ENCODE measurements at places on chromosomes 4 and X. TPM values are rescaled to one million over a fixed set of nuclear protein-coding genes. Genes with fewer than 3 reads are reported as not detected.

CHIC1 gene
- 17.2 TPM for total RNA-seq

SSX3 gene
- total RNA-seq = not detected

F8A2 gene
- total RNA-seq = not detected

MAGEA4 gene
- total RNA-seq = not detected

SAGE1 gene
- total RNA-seq = not detected

CRMP1 gene
- total RNA-seq = not detected

MTM1 gene
- total RNA-seq = 38.5 TPM

ZNF718 gene
- total RNA-seq = 13.0 TPM

SPANXA2 gene
- not detected for total RNA-seq

ANOS1 gene
- 0.14 TPM for total RNA-seq

RXFP1 gene
- not detected for total RNA-seq

KDM6A gene
- total RNA-seq = 44.9 TPM

RTL5 gene
- total RNA-seq = 7.8 TPM

EDA2R gene
- total RNA-seq = 1.3 TPM

USP17L5 gene
- not detected for total RNA-seq

EXOC1L gene
- total RNA-seq = not detected

PACRGL gene
- 13.9 TPM for total RNA-seq

HPRT1 gene
- total RNA-seq = 22.4 TPM

MAGEA2B gene
- not detected for total RNA-seq

CENPE gene
- total RNA-seq = 0.67 TPM

DCLK2 gene
- not detected for total RNA-seq

OTOP1 gene
- not detected for total RNA-seq

MAGEA11 gene
- total RNA-seq = not detected

ENPEP gene
- total RNA-seq = not detected

FAAH2 gene
- 17.6 TPM for total RNA-seq

MAGEC3 gene
- total RNA-seq = not detected

TMEM185A gene
- 25.6 TPM for total RNA-seq

SORCS2 gene
- not detected for total RNA-seq

ARX gene
- total RNA-seq = not detected

CWH43 gene
- not detected for total RNA-seq

FGF2 gene
- total RNA-seq = not detected

CYLC1 gene
- total RNA-seq = not detected

ADH1A gene
- not detected for total RNA-seq

BMP3 gene
- total RNA-seq = not detected

PYURF gene
- 60.4 TPM for total RNA-seq

RTL9 gene
- not detected for total RNA-seq

RASSF6 gene
- 0.89 TPM for total RNA-seq

ACE2 gene
- not detected for total RNA-seq

KCNE5 gene
- total RNA-seq = not detected

NLGN4X gene
- not detected for total RNA-seq

TEX13C gene
- total RNA-seq = not detected

CTAG1B gene
- not detected for total RNA-seq

HAND2 gene
- total RNA-seq = not detected

TKTL2 gene
- total RNA-seq = not detected

GLRA3 gene
- total RNA-seq = not detected

SYN1 gene
- total RNA-seq = 1.4 TPM

MRFAP1 gene
- 157 TPM for total RNA-seq

S100P gene
- 2.0 TPM for total RNA-seq

ZNF630 gene
- 4.9 TPM for total RNA-seq

ITM2A gene
- total RNA-seq = 147 TPM

CCDC120 gene
- total RNA-seq = 10.6 TPM

FOXR2 gene
- not detected for total RNA-seq

ALB gene
- total RNA-seq = not detected

XAGE1A gene
- not detected for total RNA-seq

FREM3 gene
- total RNA-seq = not detected

C4orf46 gene
- 4.0 TPM for total RNA-seq

GAB3 gene
- 14.9 TPM for total RNA-seq

NSUN7 gene
- not detected for total RNA-seq

CLIC2 gene
- 0.81 TPM for total RNA-seq
